ENCODE measurements at places on chromosomes 1 and 21.

- no peak for DNase-seq
These were observed 143.5 kb upstream of the USH2A start for GRCh38 chr1:216566641-216567205.

DNA sequence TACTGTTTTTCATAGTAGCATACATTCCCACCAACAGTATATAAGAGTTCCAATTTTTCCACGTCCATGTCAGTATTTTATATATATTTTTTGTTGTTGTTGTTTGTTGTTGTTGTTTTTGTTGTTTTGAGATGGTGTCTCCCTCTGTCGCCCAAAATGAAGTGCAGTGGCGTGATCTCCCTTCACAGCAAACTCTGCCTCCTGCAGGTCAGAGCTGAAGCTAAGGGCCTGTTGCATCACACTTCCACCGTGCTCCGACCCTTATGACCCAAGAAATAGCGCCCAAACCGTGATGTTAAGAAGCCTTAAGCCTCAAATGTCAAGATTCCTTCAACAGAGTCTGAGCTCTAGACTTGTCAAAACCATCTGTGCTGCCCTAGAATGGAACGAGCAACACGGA, 2032.3 kb downstream of the MRPL39 start:
- no peak for DNase-seq

DNA sequence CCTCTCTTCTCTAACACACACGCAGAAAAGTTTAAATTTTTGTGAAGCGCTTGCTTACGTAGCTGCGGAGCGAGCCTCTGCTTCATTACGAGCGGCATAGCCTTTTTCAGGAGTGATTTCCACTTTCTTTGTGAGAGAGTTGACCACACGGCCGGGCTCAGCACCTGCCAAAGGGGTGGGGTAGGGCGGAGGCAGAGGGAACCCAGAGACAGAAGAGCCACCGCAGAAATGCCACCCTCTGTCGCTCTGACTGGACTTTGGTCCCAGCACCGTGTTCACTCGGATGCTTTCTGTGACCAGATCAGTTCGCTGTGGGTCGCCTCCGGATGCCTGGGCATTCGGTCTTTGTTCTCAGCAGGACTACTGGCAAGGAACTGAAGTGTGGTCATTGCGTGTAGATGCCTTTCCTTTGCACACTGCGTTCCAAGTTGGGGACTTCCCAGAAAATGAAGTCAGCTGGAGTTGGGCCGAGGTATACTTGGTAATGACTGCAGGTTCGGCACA, 883 bp downstream of the CHODL start:
- DNase-seq = no peak

DNA sequence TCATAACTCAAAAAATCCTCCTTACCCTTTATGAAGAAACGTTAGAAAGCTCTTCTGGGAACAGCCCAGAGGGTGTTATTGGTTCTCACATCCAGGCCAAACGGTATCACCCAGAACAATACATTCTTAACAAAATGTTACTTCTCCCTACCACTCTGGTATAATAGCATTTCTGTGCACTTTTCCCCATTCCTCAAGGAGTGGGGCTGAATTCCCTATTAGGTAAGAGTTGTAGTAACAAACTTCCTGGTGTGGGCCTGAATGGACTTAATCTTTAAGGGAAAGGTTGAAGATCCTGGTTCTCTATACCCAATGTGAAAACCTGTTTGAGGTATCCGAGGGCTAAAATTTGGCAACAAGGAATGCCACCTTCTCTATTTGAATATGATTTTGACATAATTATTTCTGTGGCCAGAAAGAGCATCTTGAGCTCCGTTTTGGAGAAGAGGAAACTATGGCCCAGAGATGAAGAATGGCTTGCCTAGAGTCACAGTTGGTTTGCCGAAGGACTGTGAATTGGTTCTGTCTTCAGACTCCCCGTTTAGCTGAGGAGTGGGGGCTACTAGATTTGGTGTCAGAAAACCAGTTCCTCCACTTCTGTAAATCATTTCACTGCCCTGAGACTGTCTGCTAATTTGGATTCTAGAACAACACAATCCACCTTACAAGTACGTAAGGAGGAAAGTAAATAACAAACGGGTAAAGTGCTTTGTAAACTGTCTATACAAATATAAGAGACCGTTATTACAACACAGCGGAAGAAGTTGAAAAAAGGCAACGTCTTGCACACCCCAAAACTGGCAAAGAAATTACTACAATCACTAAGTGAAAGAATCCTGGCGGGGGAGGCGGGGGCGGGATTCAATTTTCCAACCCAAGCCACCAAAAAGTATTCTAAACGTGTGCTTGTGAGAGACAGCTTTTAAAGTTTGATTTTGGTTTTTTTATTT, 2.3 kb downstream of the ANP32E start:
- DNase-seq = peak; percentile 73

GRCh38 chr1:210698661-210699060, 370.0 kb downstream of the HHAT start:
- no peak for DNase-seq

DNA sequence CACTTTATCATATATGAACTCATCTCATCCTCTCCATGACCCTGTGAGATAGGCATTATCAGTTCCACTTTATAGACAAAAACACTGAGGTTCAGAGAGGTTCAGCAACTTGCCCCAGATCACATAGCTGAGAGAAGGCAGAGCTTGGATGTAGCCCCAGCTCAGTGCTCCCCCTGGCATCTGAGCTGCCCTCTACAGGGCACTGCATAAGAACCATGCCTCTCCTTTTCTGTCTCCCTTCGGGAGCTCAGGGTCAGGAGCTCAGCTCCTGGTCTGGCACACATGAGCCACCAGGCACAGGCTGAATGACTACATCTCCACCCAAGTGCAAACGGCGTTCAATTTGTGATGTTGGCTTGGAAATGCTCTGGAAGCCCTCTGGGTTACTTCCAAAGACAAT, 16.9 kb downstream of the RAB7B start:
- no peak for DNase-seq

DNA sequence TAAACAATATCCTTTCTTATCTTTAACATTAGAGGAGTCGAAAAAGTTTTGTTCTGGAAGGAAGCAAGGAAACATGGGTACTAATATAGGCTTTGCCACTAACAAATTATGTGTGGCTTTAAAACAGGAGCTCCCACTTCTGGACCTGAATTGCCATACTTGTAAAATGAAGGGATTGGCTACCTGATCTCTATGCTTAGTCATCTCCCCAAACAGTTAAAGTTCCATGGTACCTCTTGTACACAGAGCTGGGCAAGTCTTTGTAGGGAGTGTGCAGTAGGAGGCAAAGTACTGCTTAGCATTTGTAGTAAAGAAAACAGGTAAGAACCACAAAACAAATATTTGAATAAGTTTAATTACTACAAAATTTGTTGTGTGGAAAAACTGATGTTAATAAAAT, 81.3 kb downstream of the MAST2 start:
- no peak for DNase-seq

- DNase-seq = no peak
These were observed 118.0 kb downstream of the AJAP1 start for GRCh38 chr1:4772294-4773010.
